Suppressor macrophage (primary cell): ENCODE measurements at places on chromosomes 5 and 9.
A peak's percentile ranks its signal among the peaks of the same experiment; 100 is the strongest.

DNA sequence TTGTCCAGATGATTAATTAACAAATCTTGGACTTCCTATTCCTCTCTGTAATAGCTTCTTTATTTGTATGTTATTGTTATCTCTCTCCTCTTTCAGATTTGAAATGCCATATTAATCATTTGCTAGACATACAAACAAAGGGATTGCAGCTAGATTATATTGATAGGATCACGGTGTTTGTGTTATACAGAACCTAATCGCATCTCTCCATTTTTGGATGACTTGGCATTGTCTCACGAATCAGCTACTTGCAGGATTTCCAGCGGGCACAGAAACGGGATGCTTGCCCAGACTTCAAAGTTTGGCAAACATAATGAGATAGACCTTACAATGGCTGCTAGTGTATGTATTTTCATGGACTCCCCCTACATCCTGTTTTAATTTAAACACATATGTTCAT is 368.1 kb downstream of the TLE4 start:
- DNase-seq = no peak

DNA sequence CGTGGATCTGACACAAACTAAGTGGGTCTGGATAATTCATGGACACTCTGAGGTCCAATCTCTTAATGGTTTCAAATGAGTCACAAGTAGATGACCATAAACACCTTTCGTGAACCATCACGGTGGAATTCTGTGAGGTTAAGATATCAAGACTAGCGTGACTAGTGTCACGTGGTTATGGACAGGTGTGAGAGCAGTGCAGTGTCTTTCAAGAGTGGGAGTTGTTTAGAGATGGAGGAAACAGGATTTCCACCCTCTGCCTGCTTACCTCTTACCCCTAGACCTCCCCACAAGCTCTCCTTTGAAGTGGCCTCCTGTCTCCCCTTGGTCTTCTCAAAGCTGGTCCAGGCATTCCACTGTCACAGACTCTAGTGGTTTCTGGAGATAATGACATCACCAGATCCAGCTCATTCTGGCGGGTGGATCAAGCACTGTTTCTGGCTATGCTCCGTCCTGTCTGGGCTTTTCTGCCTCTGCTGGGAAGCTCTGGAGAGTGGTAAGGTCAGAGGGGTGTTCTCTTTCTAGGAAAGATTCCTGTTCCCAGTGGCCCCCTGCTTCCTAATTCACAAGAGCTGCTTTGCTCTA is 20.0 kb upstream of the ZNF782 start:
- DNase-seq = no peak

DNA sequence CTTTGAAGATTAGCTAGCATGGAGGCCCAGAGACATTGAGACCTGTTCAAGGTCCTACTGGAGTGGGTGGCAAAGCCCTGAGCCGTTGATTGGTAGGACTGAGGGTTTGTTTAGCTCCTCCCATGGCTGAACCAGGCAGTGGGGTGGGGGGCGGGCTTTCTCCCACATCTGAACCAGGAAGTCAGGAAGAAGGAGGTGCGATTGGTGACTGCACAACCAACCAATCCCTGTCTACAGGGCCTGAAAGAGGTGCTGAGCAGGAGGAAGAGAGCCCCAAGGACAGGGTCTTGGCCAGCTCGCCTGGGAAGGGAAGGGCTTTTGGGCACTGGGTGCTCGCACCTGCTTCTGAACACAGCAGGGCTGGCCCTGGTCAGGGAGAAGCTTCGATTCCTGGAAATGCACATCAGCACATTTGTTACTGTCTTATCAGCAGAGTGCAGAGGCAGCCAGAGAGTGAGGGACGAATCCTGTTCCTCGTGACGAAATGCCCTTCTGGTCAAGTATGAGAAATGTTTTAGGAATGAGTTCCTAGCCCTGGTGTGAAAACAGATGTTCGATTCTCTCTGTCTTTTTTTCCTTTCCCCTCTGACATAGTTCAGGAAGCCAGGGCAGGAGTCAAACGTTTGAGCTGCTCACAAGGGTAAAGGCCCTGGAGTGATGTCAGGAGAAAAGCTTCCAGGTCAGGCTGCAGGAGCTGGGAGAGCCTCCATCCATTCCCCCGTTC is 294.8 kb upstream of the KLF4 start:
- peak; percentile 23 for DNase-seq

GRCh38 chr9:115328228-115328627 is 210.3 kb upstream of the TNC start:
- no peak for DNase-seq
